GM13976 (cell line): ENCODE measurements at places on chromosomes 3 and 15.
A peak's percentile ranks its signal among the peaks of the same experiment; 100 is the strongest.

GRCh38 chr15:77507911-77508310 is 87.2 kb downstream of the HMG20A start:
- DNase-seq, result peak; percentile 53

DNA sequence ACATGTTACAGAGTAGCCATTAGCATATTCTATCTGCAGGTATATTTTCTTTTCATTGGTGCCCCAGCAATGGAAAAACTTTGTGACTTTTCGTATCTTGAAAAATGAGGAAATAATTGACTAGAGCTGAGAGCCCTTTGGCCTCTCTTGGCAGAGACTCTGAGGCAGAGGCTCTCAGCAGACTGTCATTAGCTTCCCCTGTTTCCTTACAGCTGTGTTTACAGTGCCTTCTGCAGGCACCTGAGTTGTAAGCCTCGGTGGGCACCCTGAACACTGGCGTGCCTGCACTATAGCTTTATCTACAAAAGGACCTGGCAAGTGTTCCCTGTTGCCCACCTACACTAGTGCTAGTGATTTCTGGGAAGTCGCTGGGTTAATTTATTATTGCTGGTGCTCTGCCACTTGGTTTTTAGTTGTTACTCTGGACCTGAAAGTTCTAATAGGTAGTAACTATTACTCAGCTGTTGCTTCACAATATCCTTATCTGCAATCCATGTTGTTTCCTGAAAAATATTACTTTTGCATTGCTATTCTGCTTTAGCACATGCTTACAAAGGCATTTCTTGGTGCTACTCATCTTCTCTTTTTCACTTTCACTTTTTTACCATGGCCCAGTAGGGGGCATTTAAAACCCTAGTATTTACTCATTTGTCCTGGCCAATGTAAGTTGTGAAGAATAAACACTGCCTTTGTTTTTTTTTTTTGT is 7.8 kb upstream of the GPR171 start:
- no peak for DNase-seq

DNA sequence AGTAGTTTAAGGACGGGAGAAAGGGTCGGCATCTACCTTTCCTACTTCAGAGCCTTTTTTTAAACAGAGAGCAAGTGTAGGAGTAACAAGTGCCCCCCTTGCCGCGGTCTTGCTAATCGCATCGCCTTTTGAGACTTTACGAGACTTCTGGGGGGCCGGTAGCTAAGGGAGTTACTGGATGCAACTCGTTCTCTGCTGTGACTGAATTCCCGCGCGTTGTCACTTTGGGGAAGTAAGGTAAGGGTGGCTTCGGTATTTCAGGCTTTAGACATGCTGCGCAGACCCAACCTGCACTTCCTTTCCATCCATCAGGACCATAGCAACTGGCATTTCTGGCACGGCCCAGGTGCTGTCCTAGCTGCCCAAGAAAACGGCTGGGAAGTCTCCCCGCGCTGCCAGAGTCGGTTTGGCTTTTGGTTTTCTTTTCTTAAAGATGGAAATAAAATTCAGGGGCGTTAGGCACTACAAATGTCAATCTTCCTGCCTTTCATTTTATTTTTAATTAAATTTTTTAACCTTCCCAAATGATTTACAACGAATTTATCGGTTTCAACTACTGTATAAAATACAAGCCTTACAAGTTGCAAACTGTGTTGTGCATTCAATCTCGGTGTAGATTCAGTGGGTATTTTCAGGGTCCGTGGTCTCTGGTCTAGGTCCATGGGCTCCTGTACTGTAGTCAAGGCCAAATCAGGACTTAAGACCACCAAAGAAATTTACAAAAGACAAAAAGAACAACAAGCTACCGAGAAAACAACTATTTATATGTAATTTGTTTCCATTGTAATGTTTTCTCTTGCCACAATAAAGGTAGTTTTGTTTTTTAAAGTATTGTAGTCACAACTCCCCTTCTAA is 3.5 kb downstream of the MECOM start:
- DNase-seq, result no peak

- DNase-seq, result no peak
Observed at GRCh38 chr3:167874671-167875372, 139.3 kb downstream of the SERPINI1 start.

DNA sequence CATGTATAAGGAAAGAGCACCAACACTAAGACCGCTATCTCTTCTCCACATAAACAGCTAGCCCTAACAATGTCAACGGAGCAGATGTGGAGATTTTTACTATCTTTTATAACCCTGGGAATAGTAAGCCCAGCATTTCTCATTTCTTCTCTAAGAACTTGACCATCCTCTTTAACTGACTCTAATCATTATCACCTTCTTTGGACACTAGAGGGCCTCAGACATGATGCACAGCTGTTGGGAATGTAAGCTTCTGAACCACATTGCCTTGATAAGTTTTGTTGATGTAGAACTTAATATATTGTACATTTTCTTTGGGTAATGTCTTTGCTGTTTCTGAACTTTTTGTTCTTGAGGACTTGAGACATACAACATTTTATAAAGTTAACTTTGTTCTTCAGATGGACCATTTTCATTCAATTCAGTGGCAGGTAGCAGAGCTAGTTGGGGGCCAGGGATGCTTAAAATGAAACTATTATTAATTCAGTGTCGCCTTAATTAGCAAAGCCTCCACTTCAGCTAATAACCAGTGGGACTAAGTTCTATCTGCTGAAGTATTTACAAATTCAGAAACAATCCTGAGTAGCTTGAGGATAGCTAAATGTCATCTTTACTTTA is 9.6 kb upstream of the TAGLN3 start:
- DNase-seq, result peak; percentile 49

DNA sequence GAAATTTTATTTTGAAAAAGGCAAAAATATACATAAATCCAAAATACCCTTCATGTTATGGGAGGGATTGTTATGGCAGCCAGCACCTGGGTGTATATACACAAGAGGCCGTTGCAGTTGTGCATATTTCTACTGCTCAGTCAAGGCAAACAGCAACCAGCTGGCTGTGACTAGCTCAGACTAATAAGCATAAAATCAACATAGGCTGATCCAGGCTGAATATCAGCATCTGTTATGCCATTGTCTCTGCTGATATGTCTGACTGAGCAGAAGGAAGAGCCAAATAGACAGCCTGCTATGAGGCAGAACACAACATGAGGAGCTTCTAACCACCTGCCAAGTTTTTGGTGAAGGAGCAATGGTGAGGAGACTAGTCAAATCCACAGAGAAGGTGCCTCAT is 457.5 kb upstream of the ALCAM start:
- no peak for DNase-seq

DNA sequence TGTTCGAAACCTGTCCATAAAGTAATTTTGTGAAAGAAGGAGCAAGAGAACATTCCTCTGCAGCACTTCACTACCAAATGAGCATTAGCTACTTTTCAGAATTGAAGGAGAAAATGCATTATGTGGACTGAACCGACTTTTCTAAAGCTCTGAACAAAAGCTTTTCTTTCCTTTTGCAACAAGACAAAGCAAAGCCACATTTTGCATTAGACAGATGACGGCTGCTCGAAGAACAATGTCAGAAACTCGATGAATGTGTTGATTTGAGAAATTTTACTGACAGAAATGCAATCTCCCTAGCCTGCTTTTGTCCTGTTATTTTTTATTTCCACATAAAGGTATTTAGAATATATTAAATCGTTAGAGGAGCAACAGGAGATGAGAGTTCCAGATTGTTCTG is 44.4 kb downstream of the AGTR1 start:
- DNase-seq, result no peak

DNA sequence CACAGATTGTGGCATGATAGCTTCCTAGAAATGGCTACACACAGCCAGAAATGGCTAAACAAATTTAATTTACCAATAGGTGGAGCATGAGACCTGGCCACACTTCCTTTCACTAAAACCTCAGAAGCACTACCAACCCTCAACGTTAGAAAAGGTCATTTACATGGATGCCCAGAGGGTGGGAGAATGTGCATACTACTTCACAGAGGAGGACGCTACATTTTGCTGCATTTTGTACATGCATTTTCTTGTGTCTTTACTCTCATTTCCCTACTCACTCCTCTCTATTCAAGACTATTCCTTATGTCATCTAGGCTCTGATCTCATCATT is 40.1 kb downstream of the C2CD4B start:
- no peak for DNase-seq

DNA sequence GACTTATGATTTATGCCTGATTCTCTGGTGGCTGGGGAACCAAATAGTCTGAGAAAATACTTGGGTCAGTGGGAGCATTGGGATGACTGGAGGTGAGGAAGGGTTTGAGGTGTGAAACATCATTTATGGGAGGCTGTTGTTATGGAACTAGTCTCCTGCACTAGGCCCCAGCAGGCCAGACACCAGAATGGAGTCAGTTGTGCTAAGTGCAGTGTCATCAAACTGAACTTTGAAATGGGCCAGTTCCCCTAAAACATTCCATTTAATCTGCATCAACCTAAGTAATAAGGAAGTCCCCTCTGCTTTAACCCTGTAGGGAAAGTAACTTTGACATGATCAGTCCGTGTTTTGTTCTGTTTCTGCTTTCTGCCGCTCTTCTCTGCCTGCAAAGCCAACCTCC is 44.9 kb upstream of the KLHL25 start:
- no peak for DNase-seq

- no peak for DNase-seq
Observed at GRCh38 chr3:160474416-160474838, 24.8 kb upstream of the TRIM59 start.

DNA sequence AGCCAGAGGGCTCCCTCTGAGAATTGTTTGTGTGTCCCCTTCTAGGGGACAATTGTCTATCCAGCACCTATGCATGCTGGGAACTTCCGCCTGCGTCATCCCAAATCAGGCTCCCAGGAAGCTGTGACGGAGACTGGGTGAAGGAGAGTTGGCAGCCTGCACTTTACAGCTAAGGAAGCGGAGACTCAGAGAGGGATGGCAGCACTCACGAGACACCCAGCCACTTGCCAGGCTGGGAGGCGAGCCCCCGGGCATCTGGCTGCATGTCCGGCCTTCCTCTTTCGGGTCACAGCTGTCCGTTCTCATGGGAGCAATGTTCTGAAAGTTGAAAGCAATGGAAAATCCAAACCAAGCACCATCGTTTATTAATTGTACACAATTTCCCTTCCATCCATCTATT is 45.5 kb upstream of the SLC6A11 start:
- DNase-seq, result no peak

DNA sequence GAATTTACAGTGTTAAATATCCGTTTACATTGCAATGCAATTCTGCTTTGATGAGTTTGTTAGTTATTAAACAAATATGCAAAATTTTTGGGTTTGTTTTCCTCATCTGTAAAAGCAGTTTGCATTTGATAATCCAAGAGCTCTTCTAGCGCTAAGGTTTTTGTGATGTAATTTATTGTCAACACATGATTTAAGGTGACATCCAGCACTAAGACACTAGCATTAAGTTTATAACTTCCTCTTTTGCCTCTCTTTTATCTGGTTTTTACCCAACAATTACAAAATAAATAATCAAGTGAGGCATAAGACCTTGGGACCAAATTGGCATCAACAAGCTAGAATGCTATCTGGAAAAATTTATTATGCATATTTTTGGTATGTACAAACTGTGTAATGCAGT is 969 bp upstream of the DNAJC19 start:
- DNase-seq, result no peak

DNA sequence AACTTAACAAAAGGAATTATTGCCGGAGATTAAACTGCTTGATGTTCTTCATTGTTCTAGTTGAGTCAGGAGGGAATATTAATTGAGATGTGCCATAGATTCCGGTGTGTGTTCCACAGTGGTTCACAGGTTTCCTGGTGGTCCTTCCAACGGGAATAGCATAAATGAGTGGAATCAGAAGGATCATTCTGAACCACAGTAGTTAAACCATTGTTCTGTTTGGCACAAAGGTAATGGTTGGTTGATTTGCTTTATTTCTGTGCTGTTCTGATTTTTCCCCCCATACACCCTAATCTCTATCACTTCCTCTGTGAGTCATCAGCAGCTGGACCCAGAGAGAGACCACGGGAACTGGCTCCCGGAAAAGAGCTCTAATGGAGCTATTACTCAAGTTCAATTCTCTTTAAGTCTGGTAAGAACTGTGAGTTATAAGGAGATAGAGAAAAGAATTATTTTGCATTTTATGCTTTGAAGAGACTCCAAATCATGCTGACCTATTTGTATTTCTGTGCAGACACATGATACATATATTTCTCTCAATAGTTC is 627.2 kb downstream of the ZIC1 start:
- DNase-seq, result no peak

DNA sequence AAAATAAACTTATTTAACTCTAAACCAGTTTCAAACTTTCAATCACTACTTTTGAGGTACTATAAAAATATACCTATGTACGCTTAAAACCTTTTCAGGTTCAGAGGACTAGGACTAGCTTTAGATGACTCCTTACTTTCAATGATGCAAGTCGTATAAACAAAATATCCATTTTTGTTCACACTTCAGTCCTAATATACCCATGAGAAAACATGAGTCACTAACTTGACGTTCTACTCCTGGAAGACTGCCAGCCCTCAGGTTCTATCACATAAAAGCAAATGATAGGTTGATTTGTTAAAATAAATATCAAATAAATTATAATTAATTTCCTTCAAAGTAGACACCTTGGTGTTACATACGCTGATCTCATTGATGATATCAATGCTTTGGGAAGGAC is 10.6 kb upstream of the P3H2 start:
- DNase-seq, result no peak

GRCh38 chr15:63506537-63507035 is 2.2 kb downstream of the USP3 start:
- no peak for DNase-seq

DNA sequence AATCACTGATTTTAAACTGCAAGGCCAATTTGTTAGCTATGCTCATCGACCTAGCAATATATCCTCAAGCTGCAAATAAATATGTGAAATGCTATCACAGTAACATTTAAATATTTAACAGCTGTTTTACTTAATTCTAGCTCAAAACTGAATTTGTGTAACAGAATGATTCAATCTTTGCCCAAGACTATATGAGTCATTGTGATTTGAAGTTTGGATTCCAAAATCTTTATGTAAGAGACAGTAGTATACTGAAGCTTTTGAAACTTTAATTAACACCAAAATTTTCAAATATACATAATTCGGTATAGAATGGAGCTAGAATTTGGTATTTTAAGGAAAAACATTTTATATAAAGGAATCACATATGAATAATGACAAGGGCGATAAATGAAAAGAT is 603.0 kb upstream of the ROBO2 start:
- DNase-seq, result no peak

DNA sequence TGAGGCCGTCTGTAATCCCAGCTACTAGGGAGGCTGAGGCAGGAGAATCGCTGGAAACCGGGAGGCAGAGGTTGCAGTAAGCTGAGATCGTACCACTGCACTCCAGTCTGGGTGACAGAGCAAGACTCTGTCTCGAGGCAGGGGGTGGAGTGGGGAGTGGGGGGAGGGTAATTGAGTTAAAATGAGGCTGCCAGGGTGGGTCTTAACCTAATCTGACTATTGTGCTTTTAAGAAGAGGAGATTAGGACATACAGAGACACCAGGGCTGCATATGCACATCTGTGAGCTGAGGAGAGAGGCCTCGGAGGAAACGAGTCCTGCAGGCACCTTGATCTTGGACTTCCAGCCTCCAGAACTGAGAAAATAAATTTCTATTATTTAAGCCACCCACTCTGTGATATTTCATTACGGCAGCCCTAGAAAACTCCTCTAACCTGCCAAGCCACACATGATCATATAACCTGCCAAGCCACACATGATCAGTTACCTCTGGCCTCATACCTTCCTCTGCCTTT is 197.0 kb downstream of the THSD4 start:
- no peak for DNase-seq
